ENCODE measurements at places on chromosomes 12 and 14.
A peak's percentile ranks its signal among the peaks of the same experiment; 100 is the strongest.

- no peak for ATAC-seq
Observed at GRCh38 chr14:105664691-105665090, 138.3 kb downstream of the TMEM121 start.

DNA sequence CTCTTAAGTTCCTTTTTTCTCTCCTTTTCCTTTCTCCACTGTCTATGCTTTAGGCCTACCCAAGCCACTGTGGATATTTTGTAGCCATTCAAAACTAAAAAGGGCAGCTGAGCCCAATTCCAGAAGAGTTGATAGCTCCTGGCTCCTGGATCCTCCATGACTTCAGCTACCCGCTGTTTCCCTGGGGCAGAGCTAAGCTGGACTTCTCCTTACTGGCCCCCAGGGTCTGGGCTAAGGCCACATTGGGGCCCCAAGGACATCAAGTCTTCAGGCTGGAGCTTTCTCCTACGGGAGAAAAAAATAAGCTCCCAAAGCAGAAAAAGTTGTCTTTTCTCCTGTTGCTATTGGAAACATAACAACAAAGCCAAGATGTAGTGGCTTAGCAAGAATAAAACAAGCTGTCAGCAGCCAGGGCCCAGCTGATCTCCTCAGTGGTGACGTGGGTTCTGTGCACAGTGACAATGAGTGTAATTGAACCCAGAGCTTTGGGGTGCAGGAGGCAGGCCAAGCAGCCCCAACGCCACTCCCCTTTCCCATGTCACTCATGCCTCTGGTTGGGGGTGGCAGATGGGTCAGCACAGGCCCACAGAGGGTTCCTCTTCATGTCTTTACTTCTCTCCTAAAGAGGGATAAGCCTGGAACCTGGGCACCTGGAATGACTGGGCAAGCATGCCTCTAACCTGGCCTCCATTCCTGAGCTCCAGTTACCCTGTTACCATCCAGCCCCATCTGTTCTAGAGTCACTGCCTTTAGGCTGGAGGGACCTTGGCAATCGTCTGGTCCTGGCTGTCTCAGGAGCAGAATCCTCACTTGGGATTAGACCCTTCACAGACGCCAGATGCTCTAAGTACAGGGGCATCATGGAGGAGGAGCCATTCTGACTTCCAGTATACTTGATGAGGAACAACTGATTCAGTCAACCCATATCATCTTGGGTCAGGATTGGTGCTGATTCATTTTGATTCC is 171.2 kb downstream of the ZFP36L1 start:
- ATAC-seq: no peak

DNA sequence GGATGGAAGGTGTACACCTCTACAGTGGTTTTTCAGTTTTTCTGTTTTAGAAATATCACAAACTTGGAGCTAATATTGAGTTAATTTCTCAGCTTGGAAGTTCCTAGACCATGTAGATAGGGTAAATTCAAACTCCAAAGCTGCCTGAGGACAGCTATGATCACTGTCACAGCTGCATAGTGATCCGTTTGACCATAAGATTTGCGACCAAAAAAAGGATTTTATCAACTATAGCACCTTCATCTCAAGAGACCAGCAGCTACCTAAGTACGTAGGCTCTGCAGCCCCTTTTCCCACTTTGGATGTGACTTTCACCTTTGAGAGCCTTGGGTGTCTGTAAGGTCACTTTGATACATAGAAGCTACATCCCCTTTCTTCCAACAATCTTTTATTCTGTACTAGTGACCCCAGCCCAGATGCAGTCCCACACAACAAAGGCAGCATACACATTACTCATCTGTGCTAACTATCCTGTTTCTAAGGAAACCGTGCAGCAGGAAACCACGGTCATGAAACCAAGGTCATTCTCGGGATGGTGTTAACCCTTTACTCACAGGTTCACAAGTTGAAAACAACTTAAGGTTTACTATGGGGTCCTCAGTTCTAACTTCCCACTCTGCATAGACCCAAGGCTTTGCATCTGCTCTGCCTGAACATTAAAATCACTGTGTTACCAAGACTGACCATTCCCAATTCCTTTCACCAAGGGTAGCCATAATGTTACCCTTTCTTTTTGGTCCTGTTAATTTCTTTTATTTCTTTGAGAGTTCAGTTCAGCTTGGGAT is 75.4 kb downstream of the IFT81 start:
- peak; percentile 92 for ATAC-seq

DNA sequence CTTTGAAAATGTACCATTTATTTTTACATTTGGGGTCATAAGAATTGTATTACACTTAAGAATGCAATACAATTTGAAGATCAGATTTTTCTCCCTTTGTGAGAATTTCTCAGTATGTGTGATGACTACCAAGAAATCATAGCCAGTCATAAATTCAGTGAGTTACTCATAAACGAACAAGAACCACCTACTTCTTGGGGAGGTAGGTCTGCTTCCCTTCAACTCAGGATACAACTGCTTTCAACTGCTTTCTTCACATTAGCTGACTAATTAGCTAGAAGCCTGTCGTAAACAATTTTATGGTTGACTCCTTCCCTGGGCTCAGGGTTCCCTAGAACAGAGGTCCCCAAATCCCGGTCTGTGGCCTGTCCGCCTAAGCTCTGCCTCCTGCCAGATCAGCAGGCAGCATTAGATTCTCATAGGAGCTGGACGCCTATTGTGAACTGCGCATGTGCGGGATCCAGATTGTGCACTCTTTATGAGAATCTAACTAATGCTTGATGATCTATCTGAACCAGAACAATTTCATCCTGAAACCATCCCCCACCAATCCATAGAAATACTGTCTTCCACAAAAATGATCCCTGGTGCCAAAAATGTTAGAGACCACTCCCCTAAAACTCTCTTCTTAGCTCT is 3.7 kb downstream of the ANG start:
- ATAC-seq: no peak

GRCh38 chr14:72419226-72419775 is 474.6 kb downstream of the DPF3 start:
- ATAC-seq: no peak

- ATAC-seq: no peak
Observed at GRCh38 chr12:18057051-18057450, 32.9 kb downstream of the RERGL start.

Data from SK-N-SH treated with all-trans-retinoic acid at 6 μM for 48 hours (cell line).